ENCODE measurements at places on chromosomes 6 and 20.

GRCh38 chr6:65787787-65788186 lies 80.8 kb upstream of the EYS start:
- no peak for DNase-seq

GRCh38 chr6:33424855-33425667 lies 5.2 kb downstream of the SYNGAP1 start:
- no peak for DNase-seq

DNA sequence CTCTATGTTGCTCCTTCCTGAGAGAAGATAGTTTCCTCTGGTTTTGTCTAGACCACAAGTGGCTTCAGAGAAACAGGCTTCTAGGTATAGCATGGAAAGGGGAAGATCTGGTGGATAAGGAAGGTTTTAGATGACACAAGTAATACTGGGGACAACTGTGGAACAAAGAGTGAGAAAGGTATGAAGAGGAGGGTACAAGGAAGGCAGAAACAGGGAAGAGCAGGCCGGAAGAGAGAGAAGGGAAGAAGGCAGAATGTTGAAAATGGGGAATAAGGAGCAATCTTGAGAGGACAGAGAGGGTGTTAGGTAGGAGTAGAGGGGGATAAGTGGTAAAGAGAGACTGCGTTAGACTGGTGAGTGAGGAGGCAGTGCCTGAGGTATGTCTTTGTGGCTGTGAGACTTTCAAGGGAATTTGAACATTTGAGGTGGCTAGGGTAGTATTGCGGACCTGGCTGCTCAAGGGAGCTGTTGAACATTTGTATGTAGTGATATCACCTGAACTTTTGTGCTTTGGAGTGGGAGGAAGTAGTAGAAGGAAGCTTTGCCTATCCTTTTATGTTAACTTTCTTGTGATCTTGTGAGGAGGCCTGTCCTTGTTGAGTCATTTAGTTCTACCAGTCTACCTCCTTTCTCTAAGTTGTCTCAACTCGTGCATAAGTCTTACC lies 69.5 kb downstream of the FOXO3 start:
- peak; percentile 78 for DNase-seq

DNA sequence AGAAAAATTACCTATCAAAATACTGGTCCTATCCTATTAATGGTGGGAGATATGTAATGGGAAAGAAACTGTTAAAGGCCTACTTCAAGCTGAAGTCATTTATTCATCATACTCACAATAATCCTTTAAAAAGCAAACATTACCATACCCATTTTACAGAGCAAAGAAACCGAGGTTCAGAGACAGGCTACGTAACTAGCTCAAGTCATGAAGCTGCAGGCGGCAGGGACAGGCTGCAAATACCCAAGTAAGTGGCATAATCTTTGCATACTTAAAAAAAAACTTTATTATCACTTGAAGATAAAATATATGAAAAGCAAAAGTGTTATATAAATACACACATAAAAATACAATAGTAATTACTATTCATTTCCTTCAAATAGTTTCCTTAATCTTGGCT lies 2.6 kb downstream of the RALGAPA2 start:
- no peak for DNase-seq

DNA sequence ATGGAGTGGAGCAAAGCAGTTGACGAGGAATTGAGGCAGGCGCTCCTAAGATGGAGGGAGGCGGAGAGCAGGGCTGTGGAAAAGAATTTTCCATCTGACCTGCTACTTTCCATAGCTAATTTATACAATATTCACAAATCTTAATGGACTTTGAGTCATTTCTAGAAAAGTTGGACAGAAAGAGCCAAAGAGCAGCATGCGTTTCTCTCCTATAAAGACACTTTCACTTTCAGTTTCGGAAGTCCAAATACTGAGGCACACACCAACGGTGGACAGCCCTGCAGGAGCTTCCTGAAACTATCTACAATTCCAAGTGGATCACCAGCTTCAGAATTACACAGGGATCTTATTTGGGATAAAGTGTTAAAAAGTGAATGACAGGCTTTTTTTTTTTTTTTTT lies 43.5 kb downstream of the PANK2 start:
- no peak for DNase-seq

DNA sequence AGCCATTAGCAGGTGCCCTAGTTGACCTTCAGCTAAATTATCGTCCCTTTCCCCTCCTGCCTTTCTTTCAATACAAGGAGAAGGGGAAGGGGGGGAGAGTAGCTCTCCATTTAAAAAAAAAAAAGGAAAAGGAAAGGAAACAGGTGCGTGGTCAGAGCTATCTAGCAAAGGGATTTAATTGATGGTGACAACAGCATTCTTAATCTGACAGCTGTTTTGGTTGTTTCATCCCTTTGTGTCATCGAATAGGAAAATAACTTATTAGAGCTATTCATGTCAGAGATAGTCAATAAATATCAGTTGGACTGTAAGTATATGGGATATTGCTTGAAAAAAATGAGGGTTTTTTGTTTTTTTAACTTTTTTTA lies 195.2 kb upstream of the SASH1 start:
- DNase-seq, result no peak

GRCh38 chr6:137794516-137795201 lies 72.4 kb upstream of the TNFAIP3 start:
- DNase-seq, result no peak

DNA sequence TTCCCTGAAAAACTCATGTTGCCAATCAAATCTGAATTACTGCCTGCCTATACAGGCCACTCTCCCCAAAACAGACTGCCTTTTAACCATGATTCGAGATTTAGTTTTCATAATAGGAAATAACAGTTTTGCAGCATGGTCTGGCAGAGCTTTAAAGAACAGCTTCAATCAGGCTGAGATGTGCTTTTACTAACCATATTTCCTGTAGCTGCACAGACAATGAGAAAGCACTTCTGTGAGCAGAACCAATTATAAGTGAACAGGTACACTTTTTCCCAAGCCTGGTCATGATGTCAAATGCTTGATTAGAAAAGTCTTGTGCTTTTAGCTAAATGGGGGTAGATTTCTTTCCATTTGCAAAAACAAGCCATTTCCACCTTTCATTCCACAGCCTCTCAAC lies 108.2 kb downstream of the THEMIS start:
- peak; percentile 85 for DNase-seq

- no peak for DNase-seq
These were observed 548.5 kb downstream of the CD83 start for GRCh38 chr6:14665827-14666724.

DNA sequence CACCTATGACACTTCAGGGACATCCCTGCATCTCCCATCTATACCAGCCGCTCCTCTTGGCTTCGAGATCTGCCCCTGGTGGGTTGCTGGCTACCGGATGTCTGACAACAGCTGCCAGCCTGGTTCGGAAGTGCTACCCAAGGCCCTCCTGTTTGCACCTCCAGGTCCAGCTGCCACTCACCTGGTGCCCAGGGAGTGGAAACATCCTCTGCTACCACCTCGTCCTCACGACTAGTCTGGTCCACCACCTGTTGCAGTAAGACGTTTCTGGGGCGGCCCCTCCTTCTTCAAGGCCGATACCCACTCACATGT lies 8.3 kb upstream of the PCMTD2 start:
- DNase-seq, result no peak

DNA sequence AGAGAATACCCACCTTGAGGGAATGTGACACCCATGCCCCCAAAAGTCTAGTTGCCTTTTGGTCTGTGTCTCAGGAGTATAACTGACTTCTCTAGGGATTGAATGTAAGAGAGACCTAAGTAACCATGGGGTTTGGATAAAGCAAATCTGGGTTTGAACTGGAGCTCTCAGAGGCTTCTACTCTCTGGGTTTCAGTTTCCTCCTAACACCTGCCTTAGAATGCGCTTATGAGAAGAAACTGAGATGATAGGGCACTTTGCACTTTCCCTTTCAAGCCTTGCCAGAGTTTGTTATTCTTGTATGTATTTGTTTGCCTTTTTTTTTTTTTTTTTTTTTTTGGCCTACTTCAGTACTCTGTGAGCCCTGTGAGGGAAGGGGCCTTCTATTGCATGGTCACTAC lies 19.4 kb downstream of the SDHAF4 start:
- DNase-seq, result no peak

DNA sequence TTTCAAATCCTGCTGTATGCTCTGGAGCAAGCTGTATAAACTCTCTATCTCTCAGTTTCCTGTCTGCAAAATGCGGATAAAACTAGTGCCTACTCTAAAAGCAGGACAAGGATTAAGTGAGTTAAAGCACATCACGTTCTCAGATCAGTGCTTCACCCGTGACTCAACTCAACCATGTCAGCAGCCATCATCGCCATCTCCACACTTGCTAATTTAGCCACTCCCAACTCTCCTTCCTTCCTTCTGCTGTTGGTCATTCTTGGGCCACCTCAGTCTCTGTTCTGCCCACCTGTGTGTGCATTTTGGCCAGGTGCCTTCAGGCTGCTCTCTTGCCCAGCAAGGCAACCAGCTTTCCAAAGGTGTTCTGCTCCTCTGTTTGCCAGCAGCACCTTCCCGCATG lies 260.0 kb upstream of the CDYL start:
- DNase-seq, result no peak

DNA sequence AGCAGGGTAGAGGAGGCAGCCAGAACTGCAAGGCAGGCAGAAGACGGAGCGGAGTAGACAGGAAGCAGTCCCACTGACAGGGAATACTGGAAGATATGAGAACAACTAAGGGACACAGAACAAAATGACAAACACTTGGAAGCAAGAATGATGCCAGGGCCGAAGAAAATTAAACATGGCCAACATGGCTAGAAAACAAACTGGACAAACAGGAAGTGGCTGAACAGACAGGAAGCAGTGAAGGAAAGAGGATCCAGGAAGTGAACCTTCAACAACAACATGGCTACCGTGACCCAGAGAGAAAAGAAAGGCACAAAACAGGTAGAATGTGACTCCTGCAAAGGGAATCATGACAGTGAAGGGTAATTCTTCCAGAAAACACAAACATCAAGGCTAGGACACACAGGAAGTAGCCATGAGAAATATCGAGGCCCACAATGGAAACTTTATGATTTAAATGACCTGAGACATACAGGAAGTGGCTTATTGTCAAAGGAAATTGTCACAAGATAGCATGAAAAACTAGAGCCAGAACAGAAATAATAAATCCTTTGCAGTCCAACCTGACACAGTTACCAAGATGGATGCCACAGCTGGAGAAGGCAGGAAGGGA lies 9.1 kb downstream of the COL11A2 start:
- no peak for DNase-seq

GRCh38 chr6:162261598-162261997 lies 466.0 kb downstream of the PRKN start:
- no peak for DNase-seq

DNA sequence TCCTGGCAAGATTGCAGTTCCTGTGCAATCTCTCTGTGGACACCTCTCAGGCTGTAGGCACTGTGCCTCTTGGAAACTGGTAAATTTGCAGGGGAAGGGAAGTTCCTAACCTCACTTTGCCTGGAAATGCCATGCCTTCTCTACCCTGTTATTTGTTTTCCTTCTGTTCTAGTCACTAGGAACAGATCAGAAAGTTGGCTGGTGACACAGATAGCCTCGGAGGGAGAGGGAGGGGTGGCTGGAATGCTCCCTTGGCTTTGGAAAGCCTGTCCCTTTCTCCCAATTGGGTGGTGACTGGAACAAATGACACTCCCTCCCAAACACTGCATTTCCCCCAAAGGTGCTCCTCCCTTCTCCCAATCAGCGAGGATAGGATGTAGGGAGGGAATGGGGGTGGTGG lies 131.5 kb upstream of the F13A1 start:
- DNase-seq, result no peak

DNA sequence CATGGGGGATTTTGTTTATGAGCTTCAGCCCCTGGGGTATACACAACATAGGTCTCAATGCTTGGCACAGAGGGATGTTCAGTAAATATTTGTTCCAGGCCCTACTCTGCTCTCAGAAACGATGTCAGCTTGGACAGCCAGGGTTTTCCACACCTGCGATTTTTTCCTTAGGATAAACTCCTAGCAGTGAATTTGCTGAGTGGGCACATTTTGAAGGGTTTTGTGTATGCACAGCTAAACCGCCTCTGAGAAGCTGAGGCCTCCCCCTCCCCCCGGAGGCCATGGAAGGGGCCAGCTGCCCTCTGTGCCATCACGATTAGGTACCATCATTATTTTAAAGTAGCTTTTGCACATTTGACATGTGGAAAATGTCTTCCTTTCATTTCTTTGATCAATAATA lies 199.5 kb downstream of the TAF4 start:
- no peak for DNase-seq

- no peak for DNase-seq
These were observed 371 bp downstream of the HMGN4 start for GRCh38 chr6:26538572-26538902.

GRCh38 chr6:163468738-163469137 lies 54.2 kb downstream of the QKI start:
- DNase-seq, result no peak

- DNase-seq, result no peak
These were observed 3.9 kb upstream of the CST9 start for GRCh38 chr20:23609486-23610109.

- DNase-seq, result no peak
These were observed 43.3 kb upstream of the ARMC2 start for GRCh38 chr6:108804956-108805355.

DNA sequence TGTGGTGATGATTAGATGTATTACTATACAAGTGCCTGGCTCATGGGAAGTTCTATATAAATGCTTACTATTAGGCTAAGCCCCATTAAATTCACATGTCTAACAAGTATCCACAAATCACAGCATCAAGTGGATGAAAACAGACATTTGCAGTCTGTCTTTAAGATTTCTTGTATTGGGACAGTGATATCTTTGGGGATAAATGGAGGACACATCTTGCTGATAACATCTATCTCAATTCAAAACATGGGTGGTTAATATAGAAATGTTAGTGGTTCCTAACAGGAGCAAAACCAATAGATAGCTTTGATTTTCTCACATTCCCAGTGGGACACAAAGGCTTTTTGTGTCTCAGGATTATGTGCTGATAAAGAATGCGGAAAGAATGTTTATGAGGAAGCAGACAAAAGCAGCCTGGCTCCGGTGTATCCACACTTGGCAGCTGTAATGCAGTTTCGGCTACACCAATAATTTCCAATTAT lies 29.3 kb downstream of the PTPRK start:
- DNase-seq, result no peak

- no peak for DNase-seq
These were observed 40.7 kb downstream of the PYGB start for GRCh38 chr20:25288291-25289181.

GRCh38 chr20:18513208-18513607 lies 5.5 kb downstream of the SEC23B start:
- DNase-seq, result no peak

DNA sequence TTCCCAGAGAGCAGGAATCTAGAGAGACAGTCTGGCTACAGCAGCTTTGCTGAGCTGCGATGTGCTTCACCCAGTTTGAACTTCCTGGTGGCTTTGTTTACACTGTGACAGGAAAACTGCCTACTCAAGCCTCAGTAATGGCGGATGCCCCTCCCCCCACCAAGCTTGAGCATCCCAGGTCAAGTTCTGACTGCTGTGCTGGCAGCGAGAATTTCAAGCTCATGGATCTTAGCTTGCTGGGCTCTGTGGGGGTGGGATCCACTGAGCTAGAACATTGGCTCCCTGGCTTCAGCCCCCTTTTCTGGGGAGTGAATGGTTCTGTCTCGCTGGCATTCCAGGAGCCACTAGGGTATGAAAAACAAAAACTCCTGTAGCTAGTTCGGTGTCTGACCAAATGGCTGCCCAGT lies 91.0 kb upstream of the ESR1 start:
- DNase-seq, result no peak

Data from Jurkat, Clone E6-1 (cell line).